NCI-H748 treated with DMSO at 0.1 percent for 48 hours (cell line): ENCODE measurements at places on chromosomes 2 and 18.

DNA sequence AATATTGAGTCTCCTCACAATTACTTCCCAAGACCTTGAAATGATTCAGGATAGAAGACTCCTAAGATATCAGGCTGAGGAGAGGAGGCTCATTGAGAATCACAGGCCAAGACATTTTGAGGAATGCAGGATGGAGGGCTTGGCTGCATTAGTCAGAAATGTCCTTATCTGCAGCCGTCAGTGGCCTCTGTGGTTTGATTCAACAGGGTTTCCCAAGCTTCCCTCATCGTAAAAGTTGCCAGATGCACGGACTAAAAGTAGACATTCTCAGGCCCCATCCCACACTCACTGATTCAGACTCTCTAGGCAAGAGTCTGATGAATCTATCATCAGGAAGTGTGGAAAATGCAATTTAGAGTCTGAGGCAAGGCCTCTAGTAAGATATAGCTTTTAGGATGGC lies 34.0 kb upstream of the TMEM178A start:
- DNase-seq = no peak

DNA sequence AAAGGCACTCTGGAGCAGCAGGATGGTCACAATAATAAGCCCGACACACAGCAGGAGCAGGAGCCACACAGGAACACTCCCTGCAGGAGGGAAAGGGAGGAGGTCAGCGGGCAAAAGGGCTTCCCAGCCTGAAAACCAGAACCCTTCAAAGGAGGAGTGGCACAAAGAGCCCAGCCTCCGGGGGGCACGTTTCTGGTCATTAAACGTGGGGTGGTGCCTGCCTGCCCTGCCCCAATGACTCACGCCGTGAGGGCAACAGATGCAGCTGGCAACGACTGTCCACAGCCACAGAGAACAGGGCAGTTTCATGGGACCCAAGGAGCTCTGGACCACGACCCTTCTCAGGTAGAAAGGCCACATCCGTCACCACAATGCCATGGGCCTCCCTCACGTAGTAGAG lies 3.0 kb downstream of the PREB start:
- no peak for DNase-seq

DNA sequence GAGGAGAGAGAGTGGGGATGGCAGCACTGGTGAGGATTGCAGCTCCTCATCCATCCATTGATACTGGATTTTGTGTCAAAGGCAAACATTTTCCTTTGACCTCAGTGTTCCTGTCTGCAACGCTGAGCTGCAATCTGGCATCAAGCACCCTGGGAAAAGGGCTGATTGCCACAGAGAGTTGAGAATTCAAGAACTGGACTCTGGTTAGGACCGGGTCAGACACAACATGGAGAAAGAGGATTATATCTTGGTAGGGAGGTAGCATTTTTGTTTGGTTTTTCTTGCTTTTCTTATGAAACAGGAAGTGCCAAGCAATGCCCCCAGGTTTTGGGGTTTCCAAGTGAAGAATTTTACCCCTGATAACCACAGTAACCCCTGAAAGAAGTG lies 81.9 kb upstream of the PKDCC start:
- DNase-seq = no peak

DNA sequence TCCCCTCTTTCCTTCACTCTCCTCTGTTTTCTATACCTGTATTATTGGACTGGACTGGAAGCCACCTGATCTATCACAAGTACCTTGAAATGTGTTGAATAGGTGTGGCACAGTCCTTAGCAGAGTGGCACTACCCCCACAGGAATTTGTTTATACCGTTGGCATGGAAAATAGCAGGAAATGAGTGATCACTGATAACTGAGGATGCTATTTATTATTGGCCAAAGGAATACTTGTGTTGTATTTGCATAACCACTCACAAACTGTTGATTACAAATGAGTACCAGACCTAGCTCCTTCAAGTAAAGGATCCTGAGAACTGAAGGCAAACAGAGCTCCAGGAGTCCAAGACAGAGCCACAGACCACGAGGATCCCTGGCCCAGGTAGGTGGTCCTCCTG lies at the start of gene IL37:
Gene IL37, plus strand, starts transcription at position 301 of the 400 bp plus-strand sequence. CDS start 1,848 bp downstream, outside the sequence.
- no peak for DNase-seq

- DNase-seq = no peak
Observed at GRCh38 chr2:10273215-10274175, 29.2 kb upstream of the HPCAL1 start.

- DNase-seq = peak; percentile 9
Observed at GRCh38 chr2:58291726-58292438, 50.8 kb upstream of the FANCL start.

GRCh38 chr18:35411625-35412351 lies 34.7 kb upstream of the ZNF396 start:
- DNase-seq = no peak

GRCh38 chr2:217325816-217326215 lies 466.0 kb upstream of the TNP1 start:
- no peak for DNase-seq

DNA sequence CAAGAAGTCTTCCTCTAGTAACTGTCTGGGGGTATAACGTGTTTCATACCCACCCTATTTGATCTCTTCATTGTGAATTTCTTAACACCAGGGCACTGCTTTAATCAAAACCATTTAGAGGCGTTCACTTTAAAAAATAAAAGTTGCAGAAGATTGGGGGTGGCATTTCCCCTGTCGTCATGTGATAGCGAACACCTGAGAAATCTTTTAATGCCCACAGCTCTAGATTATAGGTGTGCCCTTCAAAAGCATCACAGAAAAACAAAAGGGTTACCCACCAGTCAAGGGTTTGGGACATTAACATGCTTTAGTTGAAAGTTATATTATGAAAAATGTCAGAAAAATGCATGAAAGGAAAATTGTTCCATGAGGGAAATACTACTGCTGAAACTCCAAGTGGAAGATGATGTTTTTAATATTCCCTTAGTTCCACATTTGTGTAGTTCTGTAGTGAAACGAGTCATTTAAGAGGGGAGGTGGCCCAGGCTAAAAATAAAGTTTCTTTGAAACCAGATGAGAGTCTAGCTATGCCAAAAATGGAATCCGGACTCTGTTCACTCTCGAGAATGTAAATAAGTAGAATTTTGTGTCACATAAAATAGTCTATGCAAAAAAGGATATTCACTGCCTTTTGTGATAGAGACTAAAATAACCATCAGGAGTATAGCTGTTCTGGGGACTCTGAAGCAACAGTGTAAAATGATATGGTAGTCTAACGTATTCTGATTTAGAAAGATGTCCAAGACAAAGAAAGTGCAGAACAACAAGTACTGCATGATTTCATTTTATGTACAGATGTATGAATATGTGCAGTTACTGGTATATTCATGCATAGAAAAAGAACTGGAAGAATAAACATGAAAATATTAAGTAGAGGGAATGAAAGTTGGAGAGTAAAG lies 95.3 kb downstream of the TMEM247 start:
- DNase-seq = no peak
